ENCODE measurements at places on chromosomes 3 and 15.
A peak's percentile ranks its signal among the peaks of the same experiment; 100 is the strongest.

- DNase-seq = no peak
These were observed 18.3 kb downstream of the CALML4 start for GRCh38 chr15:68186671-68187397.

- no peak for DNase-seq
These were observed 56.5 kb downstream of the SEMA3G start for GRCh38 chr3:52388348-52388821.

DNA sequence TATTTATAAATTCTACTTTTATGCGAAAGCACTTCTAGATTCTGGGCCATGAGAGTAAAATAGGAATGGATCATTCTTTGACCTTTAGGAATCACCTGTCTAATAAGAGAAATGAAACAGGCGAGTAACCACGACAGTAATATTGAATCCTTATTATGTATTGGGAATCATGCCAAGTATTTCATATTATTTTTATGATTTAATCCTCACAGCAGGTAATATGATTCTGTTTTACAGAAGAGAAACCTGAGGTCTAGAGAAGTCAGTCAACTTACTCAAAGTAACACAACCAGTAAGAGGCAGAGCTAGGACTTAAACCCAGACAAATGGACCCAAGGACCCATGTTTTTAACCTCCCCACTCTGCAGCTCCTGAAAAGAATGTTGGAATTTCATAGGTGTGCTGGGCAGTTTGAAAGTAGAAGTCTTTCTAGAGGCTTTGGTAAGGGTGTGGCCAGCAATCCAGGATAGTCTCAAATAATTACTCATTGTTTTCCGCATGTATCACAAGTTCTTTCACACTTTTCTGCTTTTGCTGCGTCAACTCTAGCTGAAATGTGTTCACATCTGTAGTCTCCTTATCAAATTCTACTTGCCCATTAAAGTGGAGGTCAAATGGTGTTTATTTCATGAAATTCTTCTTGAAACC lies 181.7 kb downstream of the TPRG1 start:
- DNase-seq = no peak

GRCh38 chr3:105425153-105425502 lies 58.4 kb downstream of the ALCAM start:
- no peak for DNase-seq

DNA sequence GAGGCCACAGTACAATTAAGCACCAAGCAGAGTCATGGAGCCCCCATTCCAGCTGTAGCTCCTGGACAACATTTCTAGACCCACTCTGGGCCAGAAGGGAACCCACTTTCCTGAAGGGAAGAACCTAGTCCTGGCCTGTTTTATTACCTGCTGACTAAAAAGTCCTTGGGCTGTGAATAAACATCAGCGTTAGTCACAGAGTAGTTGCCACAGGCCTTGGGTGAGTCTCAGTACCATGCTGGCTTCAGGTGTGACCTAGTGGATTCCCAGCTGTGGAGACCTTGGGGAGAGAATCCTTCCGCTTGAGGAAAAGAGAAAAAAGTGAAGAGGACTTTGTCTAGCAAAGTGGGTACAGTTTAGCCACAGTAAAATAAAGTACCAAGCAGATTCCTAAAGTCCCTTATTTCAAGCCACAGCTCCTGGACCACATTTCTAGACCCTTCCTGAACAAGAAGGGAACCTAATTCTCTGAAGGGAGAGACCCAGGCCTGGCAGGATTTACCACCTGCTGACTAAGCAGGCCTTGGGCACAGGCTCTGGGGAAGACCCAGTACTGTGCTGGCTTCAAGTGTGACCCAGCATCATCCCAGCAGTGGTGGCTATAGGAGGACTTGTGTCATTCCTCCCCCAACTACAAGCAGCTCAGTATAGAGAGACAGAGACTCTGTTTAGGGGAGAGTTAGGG lies 118.3 kb upstream of the KCNH8 start:
- no peak for DNase-seq

DNA sequence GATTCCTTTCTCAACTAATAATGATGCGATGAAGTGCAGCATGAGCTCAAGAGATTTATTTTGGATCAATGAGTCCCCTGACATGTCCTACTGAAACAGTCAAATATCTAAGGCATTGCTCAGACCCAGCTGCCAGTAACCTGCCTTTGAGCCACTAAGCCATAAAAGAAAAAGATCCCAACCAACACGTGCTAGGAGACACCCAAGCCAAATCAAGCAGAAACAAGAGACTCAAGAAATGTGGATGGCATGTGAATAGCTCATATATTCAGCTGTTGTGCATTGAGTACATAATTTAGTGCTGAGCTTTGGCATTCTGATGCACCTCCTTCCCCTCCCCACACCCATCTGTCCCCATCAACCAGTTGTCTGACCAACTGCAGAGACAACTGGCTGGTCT lies 29.2 kb downstream of the GJD2 start:
- no peak for DNase-seq

DNA sequence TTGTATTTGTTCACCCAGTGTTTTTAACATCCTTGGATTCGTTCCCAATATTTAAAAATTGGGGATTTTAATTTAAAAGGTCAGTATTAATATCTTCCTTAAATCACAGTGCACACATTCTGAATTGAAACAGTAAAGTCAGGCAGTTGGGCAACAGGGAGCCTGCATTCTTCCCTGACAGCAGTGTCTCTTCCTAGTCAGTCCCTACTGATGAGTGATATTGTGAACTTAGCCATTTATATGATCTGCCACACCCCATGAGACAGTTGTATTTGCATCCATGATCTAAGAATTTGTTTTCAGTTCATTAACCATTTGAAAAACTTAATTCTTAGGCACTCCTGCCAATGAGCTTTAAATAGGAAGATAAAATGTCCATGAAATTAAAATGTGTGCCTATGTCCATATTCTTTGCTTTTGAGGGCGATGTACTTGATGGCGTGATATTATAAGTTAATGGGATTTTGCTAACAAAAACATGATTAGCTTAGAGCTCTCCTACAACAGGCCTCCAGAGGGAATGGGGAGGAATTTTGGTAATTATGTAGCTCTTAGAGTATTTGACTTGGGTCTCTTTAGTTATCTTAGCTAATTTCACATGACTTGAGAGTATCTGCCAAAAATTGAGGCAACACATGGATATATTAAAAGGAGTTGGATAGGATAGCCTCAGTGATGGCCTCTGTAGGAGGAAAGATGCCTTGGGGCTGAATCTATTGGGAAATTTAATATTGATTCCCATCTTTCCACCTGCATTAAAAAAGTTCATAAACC lies 219.3 kb downstream of the PTPRG start:
- DNase-seq = no peak

DNA sequence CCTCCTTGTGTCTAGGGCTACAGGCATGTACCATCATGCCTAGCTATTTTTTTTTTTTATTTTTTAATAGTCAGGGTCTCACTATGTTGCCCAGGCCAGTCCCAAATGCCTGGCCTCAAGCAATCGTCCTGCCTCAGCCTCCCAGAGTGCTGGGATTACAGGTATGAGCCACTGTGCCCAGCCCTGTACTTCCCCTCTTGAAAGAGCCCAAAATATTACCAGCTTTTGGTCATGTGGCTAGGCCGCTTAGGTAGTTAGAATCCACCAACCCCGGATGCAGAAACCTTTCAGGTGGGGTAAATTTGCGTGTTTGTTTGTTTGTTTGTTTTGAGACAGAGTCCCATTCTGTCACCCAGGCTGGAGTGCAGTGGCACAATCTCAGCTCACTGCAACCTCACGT lies 132.8 kb upstream of the C2CD4B start:
- no peak for DNase-seq

DNA sequence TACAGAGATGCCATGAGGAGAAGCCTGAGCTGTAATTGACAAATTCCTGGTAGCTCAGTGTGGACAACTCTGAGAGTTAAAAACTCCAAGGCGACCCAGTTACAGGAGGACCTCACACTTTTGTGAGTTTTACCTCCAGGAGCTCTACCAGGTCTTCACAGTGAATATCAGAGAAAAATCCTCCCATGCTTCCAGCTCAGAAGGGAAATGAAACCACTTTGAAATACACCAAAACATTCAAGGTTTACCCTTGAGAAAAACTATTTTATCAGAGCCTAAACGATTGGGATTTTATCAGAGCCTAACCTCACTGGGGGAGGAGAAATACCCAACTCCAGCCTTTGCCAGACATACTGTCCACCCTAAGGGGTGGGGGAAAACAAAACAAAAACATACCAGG lies 52.4 kb downstream of the MCCC1 start:
- no peak for DNase-seq

DNA sequence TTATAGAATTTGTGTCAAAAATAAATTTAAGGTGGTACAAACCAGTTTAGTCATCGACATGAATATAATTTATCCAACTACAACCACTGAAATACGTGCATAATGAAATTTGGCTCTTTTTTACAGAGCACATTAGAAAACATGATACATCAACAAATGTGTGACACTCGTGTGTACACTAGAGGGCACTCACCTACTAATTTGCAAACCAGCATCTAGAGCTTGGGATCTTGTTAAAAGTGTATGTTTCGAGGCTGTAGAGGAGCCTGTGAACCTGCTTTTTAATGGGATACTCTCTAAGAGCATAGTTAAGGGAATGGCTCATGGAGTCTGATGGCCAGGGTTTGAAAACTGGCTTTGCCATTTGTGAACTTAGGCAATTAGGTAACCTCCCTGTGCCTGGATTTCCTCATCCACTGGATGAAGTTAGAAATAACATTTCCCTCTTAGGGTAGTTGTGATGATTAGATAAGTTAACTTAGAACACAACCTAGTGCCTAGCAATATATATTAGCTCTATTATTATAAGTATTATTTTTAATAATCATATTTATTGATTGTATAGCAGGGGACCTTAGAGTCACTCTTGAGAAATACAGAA lies 8.8 kb upstream of the CPOX start:
- DNase-seq = peak; percentile 59

Measured in suppressor macrophage treated with lipopolysaccharide for 1 hour (primary cell).